Endodermal cell (in vitro differentiated cells): ENCODE measurements at places on chromosomes 2 and 18. TPM values are rescaled to one million over a fixed set of nuclear protein-coding genes. Genes with fewer than 3 reads are reported as not detected.
A peak's percentile ranks its signal among the peaks of the same experiment; 100 is the strongest.

The FAM124B gene
- 0.58 to 1.2 TPM in 2 of 3 replicates, not detected in the other for total RNA-seq

The SKOR2 gene
- not detected in 3 replicates for total RNA-seq

The ODC1 gene
- total RNA-seq = 111 to 152 TPM (median 144 TPM) in 3 replicates

The STK16 gene
- 34.8 to 42.8 TPM (median 37.7 TPM) in 3 replicates for total RNA-seq

The KLHL29 gene
- total RNA-seq = 0.90 to 1.7 TPM (median 1.0 TPM) in 3 replicates

The BCL2L11 gene
- 16.1 and 21.0 TPM in 2 replicates for total RNA-seq

The RAD51AP2 gene
- 0.18 to 0.21 TPM (median 0.19 TPM) in 3 replicates for total RNA-seq

The MERTK gene
- 29.5 and 36.6 TPM in 2 replicates for total RNA-seq

The CRYGC gene
- not detected in 3 replicates for total RNA-seq

GRCh38 chr18:58303363-58303762, 259.3 kb downstream of the NEDD4L start:
- no peak overlapping the region for H3K4me3 ChIP-seq
- no peak for DNase-seq
- H3K27ac ChIP-seq = no peak overlapping the region
- H3K36me3 ChIP-seq = no peaks in the 10 kb centered on the region
- no peaks in the 10 kb centered on the region for H3K27me3 ChIP-seq

- DNase-seq = no peak
- no peaks in the 10 kb centered on the region for H3K27me3 ChIP-seq
- H3K4me3 ChIP-seq = no peak overlapping the region
- H3K36me3 ChIP-seq = no peaks in the 10 kb centered on the region
Measured at GRCh38 chr18:75809926-75810255, 382.4 kb upstream of the SMIM21 start.

DNA sequence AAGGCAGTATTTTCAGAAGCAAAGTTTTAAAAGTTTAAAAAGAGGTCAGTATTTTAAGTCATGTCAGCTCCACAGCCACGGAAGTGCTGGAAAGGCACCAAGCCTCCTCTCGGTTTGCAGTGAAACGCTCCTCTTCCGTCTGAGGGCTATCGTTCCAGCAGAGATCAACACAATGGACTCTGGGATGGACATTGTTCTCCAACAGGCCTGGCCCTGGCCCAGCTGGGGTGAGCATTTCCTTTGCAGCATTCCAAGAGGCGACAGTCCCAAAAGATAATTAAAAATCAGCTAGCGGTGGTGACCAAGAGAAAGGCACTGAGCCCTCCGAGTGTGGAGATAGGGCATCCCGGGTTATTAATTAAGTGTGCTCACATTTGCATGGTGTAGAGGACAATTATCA, 95.9 kb upstream of the LCLAT1 start:
- H3K4me3 ChIP-seq = no peak overlapping the region
- H3K4me1 ChIP-seq = peaks cover 6% of the 10 kb centered on the region
- DNase-seq = no peak
- H3K27ac ChIP-seq = no peak overlapping the region
- H3K36me3 ChIP-seq = no peaks in the 10 kb centered on the region

DNA sequence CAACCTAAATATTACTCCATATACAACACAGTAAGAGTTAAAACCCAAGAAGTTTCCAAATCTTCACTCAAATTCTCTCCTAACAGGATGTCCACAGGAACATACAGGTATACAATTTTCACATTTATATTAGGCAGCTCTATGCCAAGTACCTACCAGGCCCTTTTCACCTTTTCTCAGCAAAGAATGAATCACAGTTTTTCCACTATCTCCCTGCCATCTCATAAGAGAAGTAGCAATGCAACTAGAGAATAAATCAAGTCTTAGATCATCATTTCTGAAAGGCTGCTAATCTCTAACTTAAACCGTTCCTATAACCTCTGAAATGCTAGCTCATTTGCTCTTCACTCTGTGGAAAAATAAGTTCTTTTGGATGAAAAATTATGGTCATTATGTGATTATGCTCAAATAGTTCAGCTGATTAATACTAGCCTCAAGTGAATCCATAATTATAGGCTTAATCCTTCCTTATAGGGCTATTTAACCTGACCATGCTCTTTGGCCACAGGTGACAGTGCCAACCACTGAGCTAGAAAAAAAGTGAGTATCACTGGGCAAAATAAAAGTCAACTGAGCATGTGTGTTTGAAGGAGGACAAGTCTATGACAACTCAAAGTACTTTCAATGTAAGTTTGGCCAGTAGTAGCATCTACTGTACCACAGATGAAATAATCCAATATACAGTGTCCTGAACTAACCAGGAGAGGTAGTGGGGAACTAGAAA, 79.7 kb downstream of the COBLL1 start:
- no peak overlapping the region for H3K4me3 ChIP-seq
- no peaks in the 10 kb centered on the region for H3K36me3 ChIP-seq
- no peak overlapping the region for H3K27ac ChIP-seq
- H3K27me3 ChIP-seq = no peaks in the 10 kb centered on the region

DNA sequence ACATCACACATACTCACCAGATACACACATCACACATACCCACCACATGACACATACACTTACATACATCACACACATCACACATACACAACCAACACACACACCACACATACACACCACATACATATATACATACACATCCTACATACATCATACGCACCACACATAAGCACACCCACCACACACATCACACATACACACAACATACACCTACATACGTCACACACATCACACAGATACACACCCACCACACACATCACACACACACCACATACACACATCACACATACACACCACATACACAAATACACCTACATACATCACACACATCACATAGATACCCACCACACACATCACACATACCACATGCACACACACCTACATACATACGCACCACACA, 158.4 kb downstream of the NDUFA10 start:
- no peak overlapping the region for H3K4me3 ChIP-seq
- H3K27me3 ChIP-seq = peaks cover 36% of the 10 kb centered on the region
- no peak overlapping the region for H3K27ac ChIP-seq
- H3K4me1 ChIP-seq = no peaks in the 10 kb centered on the region
- no peaks in the 10 kb centered on the region for H3K36me3 ChIP-seq
- no peak for DNase-seq

GRCh38 chr2:180840641-180841040, 139.8 kb upstream of the UBE2E3 start:
- no peaks in the 10 kb centered on the region for H3K27me3 ChIP-seq
- no peak for DNase-seq
- H3K27ac ChIP-seq = no peak overlapping the region
- no peaks in the 10 kb centered on the region for H3K4me1 ChIP-seq
- no peaks in the 10 kb centered on the region for H3K36me3 ChIP-seq

DNA sequence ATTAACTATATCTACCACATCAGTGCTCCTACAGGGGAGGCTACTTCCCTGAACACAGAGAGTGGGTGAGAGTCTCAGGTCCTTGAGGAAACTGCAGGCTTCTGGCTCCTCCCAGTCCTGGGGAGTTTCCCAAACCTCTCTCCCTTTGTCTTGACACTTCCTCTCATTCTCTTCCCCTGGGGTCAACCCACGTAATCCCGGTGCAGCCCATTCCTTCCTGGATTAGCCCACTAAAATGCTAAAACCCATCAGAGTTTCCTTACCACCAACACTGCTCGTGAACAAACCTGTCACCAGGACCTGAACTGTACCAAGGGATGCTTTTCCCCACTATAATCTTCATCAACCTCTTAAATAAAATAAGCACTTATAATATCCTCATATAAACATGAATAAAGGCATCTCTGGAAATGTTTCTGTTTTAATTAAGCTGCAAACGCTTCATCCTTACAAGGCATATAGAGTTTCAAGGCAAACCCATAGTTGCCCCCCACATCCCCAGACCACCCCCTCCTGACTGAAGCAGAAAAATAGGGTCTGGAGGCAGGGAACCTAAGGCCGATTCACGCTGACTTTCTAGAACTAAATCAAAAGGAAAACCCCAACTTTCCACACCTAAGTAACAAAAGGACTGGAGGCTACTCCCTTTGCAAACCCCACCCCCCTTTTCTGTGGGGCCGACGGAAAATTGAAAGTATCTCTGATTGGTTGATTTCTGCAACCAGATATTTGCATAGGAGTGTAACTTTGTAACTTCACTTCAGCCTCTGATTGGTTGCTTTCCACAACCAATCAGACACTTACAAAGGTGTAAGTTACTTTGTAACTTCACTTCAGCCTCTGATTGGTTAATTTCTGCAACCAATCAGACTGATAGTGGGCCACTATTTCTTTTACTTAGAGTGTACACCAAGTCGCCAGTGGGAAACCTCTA, 19.0 kb downstream of the TMSB10 start:
- DNase-seq = no peak
- H3K27me3 ChIP-seq = peaks cover 7% of the 10 kb centered on the region
- no peak overlapping the region for H3K27ac ChIP-seq
- no peak overlapping the region for H3K4me3 ChIP-seq

DNA sequence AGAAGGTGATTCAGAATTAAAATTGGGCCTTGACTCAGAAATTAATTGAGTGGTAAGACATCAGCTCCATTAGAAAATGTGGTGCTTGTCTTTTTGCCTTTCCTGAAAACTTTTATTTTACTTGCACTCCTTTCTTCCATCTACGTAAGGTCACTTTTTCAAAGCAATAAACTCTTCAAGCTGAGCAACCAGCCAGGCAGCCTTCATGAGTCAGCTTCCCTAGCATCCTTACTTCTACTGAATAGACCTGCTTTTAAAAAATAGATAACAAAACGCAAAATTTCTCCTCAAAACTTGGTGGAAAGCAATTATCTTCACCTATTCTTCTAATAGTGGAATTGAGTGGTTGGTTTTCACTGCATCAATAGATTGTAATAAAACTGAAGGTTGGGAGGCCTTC, 504.2 kb downstream of the ARHGAP15 start:
- H3K27me3 ChIP-seq = no peaks in the 10 kb centered on the region
- no peak for DNase-seq
- H3K27ac ChIP-seq = no peak overlapping the region
- no peaks in the 10 kb centered on the region for H3K4me1 ChIP-seq
- no peak overlapping the region for H3K4me3 ChIP-seq

DNA sequence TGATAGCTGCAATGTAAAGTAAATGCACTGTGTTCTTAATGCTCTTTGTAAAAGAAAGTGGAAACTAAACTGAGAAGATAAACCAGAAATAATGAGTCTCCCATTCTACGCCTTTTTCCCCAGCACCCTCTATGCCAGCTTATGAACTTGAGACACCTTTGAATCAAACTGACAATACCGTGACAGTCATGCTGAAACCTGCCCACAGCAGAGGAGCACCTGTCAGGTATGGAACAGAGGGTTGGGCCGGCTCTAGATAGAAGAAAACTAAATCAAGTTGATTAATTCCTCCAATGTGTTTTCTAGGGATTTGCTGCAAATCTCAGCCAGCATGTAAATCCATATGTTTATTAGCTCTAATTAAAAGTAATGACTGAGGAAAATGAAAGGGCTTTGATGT, 520.6 kb upstream of the RAB12 start:
- H3K27ac ChIP-seq = no peak overlapping the region
- H3K4me3 ChIP-seq = no peak overlapping the region
- peaks cover 47% of the 10 kb centered on the region for H3K36me3 ChIP-seq

GRCh38 chr2:62919041-62919440, 131.6 kb upstream of the OTX1 start:
- H3K27me3 ChIP-seq = no peaks in the 10 kb centered on the region
- H3K4me1 ChIP-seq = no peaks in the 10 kb centered on the region
- H3K4me3 ChIP-seq = no peak overlapping the region

DNA sequence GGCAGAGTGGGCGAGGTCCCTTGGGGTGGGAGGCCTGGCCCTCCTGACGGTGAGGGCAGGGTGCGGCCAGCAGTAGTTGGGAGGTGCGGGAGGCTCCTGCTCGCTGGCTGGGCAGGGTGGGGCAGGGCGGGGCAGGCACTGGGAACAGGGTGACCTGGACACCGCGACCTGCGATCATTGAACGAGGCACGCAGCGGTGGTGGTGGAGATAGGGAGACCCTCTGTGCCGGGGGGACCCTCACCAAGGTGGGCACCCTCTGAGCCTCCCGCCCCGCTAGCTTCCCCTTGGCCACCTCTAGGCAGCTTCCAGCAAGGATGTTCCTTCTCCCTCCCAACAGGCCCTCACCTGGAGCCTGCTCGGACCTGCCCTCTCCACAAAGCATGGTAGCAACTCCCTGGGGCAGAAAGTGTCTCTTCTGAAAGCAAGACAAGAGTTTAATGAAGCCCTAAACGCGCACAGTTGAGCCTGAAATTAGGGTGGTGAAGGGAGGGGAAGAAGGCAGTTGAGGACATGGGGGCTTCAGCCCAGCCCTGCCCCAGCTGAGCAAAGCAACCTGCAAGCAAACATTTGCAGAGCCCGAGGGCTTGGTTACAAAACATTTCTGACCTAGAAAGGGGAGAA, 15.4 kb upstream of the FOSL2 start:
- no peak overlapping the region for H3K4me3 ChIP-seq
- H3K36me3 ChIP-seq = no peaks in the 10 kb centered on the region
- DNase-seq = peak; percentile 36
- H3K4me1 ChIP-seq = no peaks in the 10 kb centered on the region
- no peaks in the 10 kb centered on the region for H3K27me3 ChIP-seq

DNA sequence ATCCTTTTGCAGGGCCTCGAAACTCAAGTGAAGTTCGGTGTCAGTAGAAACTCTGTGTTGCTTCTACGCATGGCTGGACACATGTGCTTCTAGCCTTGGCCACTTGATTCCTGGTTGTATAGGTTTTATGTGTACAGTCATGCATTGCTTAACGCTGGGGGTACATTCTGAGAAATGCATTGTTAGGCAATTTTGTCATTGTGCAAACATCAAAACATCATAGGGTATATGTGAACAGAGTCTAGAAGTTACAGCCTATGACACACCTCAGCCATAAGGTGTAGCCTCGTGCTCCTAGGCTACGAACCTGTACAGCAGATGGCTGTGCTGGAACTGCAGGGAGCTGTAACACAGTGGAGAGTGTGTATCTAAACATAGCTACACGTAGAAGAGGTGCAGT, 39.4 kb downstream of the TMEM18 start:
- no peak overlapping the region for H3K27ac ChIP-seq
- H3K4me3 ChIP-seq = no peak overlapping the region
- H3K4me1 ChIP-seq = peaks cover 6% of the 10 kb centered on the region
- no peaks in the 10 kb centered on the region for H3K27me3 ChIP-seq

DNA sequence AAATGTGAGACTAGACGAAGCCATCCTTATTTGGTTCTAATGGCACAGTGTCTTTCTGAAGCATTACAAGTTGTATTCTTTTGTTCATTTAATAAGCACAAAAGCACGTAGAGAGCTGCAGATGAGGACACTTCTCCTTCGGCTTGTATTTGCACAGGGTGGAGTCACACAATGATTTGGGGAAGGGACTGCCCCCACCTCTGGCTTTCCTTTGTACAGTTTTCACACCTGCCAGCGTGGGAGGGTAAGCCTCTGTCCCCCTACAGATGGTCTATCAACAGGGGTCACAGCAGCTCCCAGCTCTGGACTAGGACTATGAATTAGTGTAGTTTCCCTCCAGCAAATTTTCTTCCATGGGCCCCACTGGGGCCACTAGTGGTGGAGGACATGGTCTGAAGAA, 108.2 kb upstream of the KLHL14 start:
- no peak overlapping the region for H3K4me3 ChIP-seq
- no peak overlapping the region for H3K27ac ChIP-seq
- peaks cover 6% of the 10 kb centered on the region for H3K27me3 ChIP-seq
- H3K4me1 ChIP-seq = peaks cover 13% of the 10 kb centered on the region
- no peak for DNase-seq
- no peaks in the 10 kb centered on the region for H3K36me3 ChIP-seq
